ENCODE measurements at places on chromosomes 3 and 15. TPM values are rescaled to one million over a fixed set of nuclear protein-coding genes. Genes with fewer than 3 reads are reported as not detected.

The CHRM5 gene
- total RNA-seq, result not detected

DNA sequence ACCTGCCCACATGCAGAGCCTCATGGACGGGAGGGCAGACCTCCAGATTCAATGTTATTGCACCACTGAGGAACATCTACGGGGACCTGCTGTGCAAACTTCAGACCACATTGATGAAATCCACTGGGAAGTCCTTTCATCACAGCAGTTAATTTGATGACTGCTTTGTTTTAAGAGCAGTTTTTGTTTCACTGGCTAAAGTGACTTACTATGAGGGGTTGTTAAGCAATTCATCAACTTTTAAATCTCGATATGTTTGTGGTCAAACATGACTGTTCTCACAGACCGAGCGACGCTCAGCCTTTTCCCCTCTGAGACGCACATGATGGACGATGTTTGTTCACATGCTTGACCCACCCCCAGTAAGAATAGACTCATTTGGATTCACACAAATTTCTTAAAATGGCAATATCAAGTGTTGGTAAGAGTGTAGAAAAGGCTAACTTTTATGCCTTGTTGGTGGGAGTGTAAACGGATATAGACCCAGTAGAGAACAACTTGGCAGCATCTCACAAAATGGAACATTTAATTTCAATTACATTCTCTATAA is 35.9 kb upstream of the IREB2 start:
- H3K4me3 ChIP-seq, result no peak overlapping the region
- H3K27me3 ChIP-seq, result no peaks in the 10 kb centered on the region
- H3K27ac ChIP-seq, result no peak overlapping the region

DNA sequence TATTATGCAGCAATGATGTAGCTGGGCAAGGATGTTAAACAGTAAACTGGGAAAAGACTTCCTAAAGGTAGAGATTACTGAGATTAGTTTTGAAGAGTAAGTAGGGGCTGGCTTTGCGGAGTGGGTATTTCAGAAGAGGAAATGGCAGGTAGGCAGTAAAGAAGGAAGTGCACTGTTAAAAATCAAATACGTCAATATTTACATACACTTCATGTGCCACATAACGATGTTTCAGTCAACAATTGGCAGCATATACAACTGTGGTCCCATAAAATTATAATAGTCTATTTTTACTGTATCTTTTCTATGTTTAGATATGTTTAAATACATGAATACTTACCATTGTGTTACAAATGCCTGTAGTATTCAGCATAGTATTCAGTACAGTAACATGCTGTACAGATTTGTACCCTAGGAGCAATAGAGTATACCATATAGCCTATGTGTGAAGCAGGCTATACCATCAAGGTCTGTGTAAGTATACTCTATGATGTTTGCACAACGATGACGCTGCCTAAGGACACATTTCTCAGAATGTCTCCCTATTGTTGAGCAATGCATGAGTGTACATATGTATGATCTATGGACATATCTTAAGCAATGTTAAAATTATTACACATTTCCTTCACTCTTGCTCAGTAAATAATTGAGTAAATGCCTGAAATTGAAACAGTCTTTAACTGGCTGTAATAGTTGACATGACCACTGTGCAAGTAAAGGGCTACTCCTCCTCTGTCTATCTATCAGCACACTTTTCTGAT is 196.7 kb downstream of the ISL2 start:
- no peaks in the 10 kb centered on the region for H3K27me3 ChIP-seq
- DNase-seq, result no peak
- no peaks in the 10 kb centered on the region for H3K36me3 ChIP-seq

DNA sequence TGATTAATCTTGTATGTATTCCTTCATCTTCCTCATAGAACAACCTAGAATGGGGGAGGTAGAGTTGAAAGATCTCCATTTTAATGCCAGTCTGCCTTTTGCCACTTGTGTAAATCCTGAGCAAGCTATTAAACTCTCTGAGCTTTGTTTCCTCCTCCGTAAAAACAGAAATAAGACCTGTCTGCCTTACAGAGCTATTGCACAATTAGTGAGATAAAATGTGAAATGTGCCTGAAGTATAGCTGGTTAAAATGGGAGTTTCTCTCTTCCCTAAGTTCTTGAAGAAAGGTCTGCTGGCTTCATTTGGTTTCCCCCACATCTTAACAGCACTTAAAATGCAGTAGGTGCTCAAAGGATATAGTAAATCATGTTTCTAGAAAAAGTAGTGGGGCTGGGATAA is 19.0 kb downstream of the ALDH1A2 start:
- H3K36me3 ChIP-seq, result no peaks in the 10 kb centered on the region
- H3K27me3 ChIP-seq, result peaks cover 5% of the 10 kb centered on the region
- DNase-seq, result no peak
- H3K4me3 ChIP-seq, result no peak overlapping the region
- no peaks in the 10 kb centered on the region for H3K4me1 ChIP-seq
